Activated CD4-positive, alpha-beta T cell treated with anti-CD3 and anti-CD28 coated beads, Interleukin-2, amount 50 U/mL, for 24 hours (primary cell): ENCODE measurements at places on chromosomes 4 and X.

DNA sequence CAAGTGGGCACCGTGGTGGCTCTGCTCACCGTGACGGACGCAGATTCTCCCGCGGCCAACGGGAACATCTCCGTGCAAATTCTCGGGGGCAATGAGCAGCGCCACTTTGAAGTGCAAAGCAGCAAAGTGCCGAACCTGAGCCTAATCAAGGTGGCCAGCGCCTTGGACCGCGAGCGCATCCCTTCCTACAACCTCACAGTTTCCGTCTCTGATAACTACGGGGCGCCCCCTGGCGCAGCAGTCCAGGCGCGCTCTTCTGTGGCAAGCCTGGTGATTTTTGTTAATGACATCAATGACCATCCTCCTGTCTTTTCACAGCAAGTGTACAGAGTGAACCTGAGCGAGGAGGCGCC lies 2.7 kb downstream of the FAT4 start:
- no peak for DNase-seq

- no peak for DNase-seq
These were observed 51.3 kb downstream of the RBPJ start for GRCh38 chr4:26372076-26372475.

DNA sequence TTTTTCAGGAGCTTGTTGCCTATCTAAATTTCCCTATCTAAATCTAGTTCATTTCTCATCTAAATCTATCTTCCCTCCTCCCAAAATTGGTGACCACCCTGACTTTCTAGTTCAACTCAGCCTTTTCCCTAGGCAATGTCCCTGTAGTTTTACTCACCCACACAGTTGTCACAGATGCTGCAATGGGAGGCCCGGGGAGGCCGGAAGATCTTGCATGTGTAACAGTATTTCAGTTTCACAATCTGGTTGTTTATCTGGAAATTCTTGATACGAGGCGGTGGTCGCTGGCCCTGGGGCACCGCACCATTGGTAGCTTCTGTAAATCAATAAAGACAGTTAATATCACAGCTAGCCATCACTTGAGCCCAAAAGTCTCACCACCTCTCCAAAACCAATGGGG lies 20.2 kb downstream of the ZDHHC9 start:
- no peak for DNase-seq

GRCh38 chr4:11470438-11471045 lies 41.8 kb upstream of the HS3ST1 start:
- no peak for DNase-seq

GRCh38 chr4:169100670-169101101 lies 90.6 kb upstream of the CBR4 start:
- no peak for DNase-seq

- DNase-seq: no peak
These were observed 103.0 kb upstream of the ENPP6 start for GRCh38 chr4:184320631-184321030.

DNA sequence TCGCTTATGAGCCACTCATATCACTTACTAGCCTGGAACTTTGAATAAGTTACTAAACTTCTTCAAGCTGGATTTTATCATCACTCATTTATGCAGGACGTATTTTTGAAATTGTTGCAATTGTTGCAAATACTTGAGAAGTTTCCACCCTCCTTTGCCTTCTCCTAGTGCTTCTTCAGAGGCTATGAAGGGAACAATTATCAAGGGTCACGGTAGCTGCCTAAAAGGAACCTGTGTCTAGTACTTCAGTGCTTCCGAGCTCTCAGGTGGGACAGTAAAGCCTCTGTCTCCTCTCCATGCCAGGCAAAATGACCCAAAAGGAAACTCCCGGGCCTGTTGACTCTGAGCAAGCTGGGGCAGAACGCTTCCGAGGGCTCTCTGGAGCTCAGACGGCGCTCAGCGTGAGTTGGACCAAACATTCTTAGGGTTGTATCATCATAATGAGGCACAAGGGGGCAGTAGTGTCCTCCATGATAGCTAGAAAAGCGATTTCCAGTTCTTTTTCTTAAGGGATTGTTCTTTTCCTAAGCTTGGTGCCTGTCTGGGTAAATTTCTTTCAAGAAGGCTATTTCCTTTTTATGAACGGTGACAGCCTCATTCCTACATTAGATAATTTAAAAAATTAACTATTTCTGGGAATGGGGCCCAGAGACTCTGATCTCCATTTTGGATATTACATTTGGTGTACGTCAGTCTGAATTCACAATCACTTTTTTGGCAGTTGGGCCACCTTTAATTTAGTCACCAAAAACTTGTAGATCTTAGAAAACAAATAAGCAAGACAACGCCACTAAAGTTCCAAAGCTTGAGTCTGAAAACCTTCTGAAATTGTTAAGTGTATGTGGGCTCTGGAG lies 73.1 kb downstream of the PACRGL start:
- no peak for DNase-seq

DNA sequence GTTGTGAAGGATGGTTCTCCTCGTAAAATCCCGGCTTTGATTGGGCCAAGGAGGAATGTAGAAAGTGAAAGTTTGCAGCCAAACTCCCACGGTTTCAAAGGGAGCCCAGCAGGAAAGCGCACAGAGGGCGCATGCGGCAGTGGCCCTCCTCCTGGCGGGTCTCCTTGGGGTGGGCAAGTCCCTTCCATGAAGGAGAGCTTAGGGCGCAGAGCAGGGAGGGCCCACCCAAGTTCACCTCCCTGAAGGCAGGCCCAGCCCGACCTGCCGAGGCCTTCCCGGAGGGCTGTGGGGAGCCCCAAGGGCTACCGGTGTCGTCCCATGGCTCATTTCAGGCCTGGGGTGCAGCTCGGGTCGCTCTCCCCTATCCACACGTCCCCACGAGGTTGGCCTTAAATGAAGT lies 2.0 kb downstream of the PDZD4 start:
- DNase-seq: no peak

- DNase-seq: no peak
These were observed 203.3 kb downstream of the NR3C2 start for GRCh38 chr4:148238811-148239493.

GRCh38 chrX:136480383-136480782 lies 7.4 kb upstream of the BRS3 start:
- DNase-seq: no peak

DNA sequence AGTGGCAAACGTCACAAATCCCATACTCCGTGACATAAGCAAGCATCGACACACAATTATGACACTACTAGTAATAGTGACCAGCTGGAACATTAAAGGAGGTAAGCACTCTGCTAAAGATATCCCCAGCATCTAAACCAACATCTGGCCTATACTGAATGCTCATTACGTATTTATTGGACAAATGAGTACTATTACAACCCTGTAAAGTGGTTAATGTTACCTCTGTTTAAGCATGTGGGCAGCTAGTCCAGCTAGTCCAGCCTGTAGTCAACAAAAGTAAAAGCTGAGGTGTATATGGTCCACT lies 419 bp upstream of the RPGR start:
- DNase-seq: no peak

- no peak for DNase-seq
These were observed 197.8 kb downstream of the EDA start for GRCh38 chrX:69813677-69814076.

DNA sequence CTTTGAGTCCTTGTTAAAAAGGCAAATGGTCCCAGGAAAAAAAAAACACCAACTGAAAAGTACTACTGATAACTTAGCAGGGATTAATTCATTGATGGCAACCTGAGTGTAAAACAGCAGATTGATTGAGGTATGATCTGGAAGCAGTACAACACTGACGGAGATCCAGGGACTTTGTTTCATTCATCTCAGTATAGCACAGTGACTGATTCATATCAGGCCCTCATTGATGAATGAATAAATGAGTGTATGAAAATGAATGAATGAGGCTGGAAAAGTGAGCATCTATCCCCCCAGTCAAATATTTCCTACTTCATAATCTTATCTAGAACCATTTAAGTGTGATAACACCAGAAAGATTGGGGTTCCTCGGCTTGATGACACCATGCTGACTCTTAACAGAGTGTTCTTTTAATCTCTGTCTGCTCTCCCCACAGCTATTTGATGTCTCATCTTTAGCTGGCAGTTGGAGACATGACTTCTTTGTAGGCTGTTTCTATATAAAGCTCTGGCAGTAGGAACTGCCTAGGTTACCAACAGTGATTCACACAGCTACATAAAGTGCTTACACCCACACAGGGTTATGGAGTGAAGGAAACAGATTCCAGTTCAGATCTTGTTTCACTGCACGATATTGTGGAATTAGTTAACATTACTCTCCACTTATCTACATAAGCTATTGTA lies 18.6 kb upstream of the RNF128 start:
- no peak for DNase-seq

DNA sequence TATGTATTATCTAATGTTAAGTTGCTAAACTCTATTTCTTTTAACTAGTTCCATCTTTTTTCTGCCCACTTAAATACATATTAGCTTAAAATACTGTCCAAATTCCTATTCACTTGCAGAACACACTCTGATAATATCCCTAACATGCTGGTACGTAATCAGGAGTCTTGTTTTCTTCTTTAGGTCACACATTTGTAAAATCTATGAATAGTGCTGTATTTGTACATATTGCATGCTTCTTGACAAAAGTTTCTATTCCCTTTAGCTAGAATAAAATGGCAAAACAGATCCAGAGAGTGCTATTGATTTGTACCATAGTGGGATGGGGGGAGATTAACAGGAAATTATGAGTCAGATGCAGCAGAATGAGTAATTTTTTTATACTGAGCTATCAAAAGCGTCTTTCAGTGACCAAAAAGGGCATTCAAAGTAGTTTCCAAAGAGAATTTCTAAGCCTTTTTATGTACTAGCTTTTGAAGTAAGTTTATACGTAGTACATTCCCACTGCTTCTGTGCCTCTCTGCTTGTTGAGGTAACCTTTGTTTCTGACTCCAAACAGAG lies 126.5 kb downstream of the PTPN13 start:
- DNase-seq: no peak

GRCh38 chr4:3218824-3219760 lies 29.9 kb upstream of the MSANTD1 start:
- DNase-seq: no peak

DNA sequence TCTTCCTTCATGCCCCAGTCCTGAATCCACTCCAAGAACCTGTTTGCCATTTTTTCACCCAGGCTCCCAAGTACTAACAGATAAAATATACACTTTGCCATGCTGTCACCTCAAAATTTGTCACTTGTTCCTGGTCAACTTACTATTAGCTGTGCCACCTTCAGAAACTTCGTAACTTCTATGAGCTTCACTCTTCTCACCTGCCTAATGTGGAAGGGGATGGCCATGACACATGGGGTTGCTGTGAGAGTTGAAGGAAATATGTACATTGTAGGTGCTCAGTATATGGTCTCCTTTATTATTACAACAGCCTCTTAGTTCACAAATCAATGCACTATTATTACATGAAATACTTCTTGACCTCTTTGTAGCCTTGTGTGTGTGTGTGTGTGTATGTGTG lies 10.4 kb downstream of the TMSB4X start:
- DNase-seq: no peak

- DNase-seq: no peak
These were observed 95.9 kb upstream of the RPS6KA3 start for GRCh38 chrX:20362268-20363267.

- no peak for DNase-seq
These were observed 14.3 kb downstream of the FAM9C start for GRCh38 chrX:13029887-13030771.

GRCh38 chr4:1238676-1239000 lies 10.3 kb downstream of the CTBP1 start:
- DNase-seq: no peak

GRCh38 chrX:111719426-111720210 lies 38.6 kb downstream of the ALG13 start:
- DNase-seq: no peak

GRCh38 chr4:39713691-39714090 lies 15.8 kb downstream of the UBE2K start:
- no peak for DNase-seq

DNA sequence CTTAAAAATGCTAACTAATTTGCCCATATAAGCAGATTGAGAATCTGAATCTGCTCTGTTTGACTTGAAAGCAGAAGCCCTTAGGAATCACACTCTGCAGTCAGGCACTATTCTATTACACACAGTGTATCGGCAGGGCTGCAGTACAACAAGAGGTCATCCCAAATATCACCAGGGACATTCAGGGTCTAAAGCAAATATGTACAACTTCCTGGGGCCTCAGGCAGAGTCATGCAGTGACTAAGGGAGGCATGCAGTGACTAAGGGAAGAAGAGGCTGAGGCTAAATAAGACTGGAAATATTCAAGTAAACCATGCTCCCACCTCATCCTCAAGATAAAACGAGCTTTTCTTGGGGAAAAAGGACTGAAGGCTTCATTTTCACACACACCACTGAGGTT lies 20.9 kb downstream of the MAPK10 start:
- no peak for DNase-seq

- no peak for DNase-seq
These were observed 64.9 kb upstream of the ADRA2C start for GRCh38 chr4:3701271-3701734.

DNA sequence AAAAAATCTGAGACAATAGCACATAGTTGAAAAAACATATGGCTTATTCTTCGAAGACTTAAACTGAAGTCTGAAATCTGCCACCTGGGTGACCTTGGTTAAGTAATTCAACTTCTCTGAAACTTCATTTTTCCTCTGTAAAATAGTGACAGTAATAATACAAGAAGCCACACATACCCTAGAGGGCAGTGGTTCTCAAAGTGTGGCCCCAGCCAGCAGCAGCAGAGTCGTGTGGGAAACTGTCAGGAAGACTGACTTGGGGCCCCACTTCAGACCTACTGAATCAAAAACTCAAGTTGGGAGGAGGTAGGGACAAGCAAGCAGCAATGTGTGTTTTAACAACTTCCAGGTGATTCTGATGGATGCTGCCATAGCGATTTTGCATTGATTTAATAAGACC lies 249.9 kb downstream of the HNRNPD start:
- DNase-seq: no peak

DNA sequence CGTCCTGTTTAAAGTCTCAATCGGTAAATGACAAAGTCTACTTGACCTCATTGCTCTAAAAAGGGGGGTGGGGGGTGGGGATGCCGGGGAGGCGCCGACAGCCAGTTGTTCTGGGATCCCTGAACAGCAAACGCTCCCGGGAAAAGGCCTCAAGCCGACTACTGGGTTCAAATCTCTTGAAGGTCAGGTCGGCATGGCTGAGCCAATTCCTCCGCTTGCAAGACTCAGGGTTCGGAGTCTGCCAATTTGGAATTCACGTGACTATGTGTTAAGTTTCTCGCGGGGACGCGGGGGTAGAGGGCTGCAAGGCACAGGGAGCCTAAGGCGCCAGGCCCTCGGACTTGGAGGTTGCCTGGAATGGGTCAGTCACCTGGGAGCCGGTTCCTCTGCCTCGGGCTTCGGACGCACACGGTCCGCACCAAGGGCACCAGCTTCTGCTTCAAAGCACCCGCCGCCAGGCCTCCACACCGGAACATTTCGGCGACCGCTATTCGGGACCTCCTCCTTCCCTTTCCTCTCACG lies 399 bp downstream of the AIFM1 start:
- DNase-seq: no peak

GRCh38 chr4:176236946-176237345 lies 32.1 kb downstream of the ASB5 start:
- DNase-seq: no peak

GRCh38 chr4:188417181-188417580 lies 277.9 kb downstream of the TRIML1 start:
- no peak for DNase-seq

- no peak for DNase-seq
These were observed 360.5 kb upstream of the SLC7A11 start for GRCh38 chr4:138602664-138603063.
